RKO (cell line): ENCODE measurements at places on chromosomes 2 and 18.

- DNase-seq = no peak
These were observed 59.9 kb downstream of the BIN1 start for GRCh38 chr2:127047054-127047453.

DNA sequence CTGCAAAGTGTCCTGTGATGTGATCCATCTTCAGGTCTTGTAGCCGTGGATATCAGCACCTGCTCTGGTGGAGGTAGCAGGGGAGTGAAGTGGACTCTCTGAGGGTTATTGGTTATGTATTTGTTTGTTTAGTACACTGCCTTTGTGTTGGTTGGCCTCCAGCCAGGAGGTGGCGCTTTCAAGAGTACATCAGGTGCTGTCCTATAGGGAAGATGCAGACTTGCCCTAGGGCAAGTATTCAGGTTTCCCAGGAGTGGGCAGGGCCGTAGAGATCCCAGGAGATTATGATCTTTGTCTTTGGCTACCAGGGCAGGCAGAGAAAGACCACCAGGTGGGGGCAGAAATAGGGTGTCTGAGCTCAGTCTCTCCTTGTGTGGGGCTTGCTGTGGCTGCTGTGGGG is 411.8 kb downstream of the SOX11 start:
- no peak for DNase-seq

- no peak for DNase-seq
These were observed 37.5 kb downstream of the TBC1D8 start for GRCh38 chr2:101113441-101114267.

DNA sequence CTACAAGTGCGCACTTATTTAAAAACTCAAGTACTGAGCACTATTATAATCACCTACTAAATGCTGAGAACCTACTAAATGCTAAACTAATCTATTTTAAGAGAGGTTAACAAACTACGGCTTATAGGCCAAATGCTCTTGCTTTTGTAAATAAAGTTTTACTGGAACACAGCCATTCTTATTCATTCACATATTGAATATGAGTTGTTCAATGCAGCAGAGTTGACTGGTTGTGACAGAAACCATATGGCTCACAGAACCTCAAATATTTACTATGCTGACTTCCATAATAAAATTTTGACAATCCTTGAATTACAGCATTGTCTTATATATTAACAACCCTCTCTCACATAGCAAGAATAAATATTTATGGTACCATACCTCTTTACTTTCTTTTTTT is 103.2 kb downstream of the ZNF521 start:
- no peak for DNase-seq

DNA sequence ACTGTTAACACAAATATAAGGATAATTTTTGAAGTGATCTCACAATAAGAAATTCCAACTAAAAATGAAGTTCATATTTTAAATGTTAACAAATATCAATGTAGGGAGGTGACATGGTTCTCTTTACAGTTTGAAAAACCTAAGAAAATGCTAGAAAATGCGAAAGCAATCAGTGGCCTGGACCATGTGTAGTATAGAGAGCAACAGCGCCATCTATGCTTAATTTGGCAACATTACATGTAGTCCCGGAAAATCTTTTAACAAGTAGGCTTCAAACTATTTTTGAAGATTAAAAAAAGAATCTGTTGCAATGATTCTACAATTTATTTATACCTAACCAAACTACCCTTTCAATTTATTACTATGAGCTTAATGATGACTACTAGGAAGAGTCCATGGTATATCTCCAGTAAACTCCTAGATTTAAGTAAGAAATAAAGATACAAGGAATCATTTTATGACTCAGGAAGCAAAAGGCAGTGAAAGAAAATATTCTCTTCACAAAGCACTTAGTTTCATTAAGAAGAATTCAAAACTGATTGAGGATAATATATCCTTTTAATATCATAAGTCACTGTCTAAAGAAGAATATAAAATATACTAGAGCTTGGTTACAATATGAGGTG is 33.3 kb downstream of the NDUFA10 start:
- DNase-seq = peak; percentile 71

DNA sequence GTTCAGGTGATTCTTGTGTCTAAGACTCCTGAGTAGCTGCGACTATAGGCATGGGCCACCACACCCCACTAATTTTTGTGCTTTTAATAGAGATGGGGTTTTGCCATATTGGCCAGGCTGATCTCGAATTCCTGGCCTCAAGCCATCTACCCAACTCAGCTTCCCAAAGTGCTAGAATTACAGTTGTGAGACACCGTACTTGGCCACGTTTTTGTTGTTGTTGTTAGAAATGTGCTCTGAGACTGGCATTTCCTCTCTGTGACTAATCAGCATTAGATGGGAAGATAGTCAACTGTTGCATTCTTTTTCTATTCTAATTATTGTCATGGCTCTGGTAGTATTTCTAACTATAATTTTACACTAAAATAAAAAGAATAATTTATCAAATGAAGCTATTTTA is 191.7 kb downstream of the CAMKMT start:
- no peak for DNase-seq

DNA sequence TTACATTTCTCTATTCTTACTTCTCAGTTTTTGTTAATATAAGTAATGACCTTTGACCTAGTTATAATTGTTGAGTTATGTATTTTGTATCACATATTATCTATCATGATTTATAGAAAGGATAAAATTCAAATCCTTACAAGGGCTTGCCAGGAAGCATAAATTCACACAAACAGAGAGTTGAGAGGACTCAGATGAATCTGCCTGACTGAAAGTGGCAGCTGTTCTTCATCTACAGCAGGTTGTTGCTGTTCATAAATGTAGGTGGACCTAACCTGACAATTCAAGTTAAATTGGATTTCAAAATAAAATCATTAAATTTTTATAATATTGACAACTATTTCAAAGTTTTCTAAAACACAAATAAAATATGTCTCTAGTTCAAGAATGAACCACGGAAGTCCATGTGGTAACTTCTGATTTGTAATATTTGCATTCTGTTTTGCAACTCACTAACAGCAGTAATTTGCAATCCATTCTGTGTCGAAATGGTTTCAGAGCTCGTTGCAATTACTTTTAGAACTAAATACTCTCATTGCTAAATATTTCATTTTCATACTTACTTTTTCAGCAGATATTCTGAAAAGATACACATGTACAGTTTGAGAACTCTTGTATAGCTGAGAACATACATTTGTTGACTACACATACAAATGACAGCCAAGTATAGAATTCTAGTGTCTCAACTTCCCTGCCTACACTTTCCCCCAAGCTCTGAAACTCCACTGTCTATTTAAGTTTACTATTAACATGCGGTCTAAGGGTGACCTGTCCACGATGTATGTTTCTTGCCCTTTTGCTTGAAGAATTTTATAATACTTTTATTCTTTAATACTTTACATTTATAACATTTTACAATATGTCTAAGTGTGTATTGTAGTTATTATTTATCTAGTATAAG is 25.7 kb downstream of the SCN7A start:
- no peak for DNase-seq

GRCh38 chr2:210198326-210198725 is 26.9 kb downstream of the ACADL start:
- peak; percentile 42 for DNase-seq
